Activated CD8-positive, alpha-beta memory T cell treated with anti-CD3 and anti-CD28 coated beads for 48 hours (primary cell): ENCODE measurements at places on chromosomes 7 and 10.

DNA sequence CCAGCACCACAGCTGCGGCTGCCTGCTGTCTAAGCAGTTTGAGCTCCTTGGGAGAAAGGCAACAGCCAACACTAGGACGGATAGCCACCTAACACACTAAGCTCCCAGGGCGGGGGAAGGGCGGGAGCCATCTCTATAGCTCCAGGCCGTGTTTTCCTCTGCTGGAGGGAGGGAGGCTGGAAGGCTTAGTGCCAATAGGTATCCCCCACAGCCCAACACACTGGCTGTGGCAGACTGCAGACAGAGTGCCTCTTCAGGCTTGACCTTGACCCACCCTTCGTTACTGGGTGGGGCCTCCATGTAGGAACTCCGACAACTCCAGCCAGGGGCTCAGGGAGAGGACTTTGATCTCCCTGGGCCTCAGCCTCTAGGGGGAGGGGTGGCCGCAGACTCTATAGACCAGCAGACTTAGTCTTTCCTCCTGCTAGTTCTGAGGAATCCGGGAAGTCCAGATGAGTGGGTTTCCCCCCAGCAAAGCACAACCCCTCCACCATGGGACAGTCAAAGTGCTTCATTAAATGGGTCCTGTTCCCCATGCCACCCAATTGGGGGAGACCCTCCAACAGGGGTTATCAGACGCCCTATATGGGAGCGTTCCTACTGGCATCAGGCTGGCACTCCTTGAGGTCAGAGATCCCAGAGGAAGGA is 314.4 kb upstream of the MKI67 start:
- DNase-seq = no peak

- DNase-seq = no peak
Measured at GRCh38 chr10:34548466-34548865, 266.6 kb downstream of the PARD3 start.

DNA sequence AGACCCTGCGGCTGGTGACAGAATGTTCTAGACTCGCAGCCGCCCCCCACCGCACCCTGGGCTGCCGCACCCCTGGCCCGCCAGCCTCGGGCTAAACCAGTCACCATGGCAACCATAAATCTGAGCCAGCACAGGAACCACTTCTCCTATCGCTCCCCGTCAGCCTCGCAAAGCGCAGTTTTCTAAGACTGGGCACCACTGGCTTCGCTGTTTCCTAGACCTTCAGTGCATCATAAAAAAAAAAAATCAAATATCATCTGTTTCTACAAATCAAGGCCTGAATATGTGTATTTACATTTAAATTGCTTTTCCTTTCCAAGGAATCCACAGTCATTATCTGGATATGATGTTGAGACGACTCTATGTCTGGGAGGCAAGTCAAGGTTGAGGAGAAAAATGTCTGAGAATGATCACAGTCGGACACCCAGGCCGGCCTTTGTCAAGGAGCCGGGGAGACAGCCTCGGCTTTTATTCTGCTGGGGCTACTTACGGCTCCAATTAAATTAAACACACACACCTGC is 99.9 kb downstream of the PTPRN2 start:
- no peak for DNase-seq

DNA sequence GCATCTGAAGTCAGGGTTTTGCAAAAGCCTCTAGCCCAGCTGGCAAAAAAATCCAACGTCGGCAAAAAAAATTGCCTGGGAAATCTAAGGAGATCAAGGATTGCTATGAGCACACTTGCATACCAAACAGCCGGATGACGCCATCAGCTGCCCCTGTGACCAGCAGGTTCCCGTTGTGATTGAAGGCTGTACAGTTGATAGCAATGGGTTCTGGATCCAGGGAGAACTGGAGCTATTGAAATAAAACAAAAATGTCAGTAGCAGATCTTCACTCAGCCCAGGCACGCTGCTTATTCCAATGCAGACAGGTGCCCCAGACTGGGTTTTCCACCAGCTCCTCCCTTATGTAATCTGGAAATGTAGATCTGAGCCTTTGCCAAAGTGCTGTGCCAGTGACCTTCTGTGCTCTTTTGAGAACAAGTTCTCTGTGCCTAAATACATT is 18.7 kb upstream of the CYREN start:
- no peak for DNase-seq

DNA sequence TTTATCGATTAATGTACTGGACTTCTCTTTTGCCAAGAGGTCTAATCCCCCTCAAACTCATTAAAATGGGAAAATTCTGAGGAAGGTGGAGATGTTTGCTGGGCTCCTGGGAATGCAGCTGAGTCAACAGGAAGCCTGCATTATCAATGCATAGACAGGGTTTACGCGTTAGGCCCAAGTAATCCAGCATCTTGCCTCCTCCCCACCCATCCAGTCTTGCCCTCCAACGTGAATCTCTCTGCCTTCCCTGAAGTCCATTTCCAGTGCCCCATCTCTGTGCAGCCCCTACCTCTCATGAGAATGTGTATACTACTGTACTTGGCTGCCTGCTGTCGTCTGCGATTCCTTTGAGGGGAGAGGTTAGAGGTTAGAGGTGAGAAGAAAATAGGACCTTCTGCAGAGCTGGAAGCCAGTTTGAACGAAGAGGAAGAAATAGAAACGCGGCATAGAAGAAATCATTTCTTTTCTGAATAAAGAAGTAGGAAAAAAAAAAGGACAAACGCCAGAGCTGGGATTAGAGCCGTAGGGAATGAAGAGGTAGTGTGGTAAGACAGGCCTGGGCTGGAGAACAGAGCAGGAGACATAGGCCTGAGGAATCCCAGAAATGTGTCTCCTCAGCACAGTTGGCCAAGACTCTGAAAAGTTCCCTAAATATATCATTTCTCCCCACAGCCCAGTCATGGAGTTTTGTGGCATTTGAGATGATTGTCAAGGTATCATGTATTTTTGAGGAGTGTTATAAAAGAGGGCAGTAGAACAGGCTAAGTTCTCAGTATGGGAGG is 75.6 kb downstream of the MYOF start:
- no peak for DNase-seq

DNA sequence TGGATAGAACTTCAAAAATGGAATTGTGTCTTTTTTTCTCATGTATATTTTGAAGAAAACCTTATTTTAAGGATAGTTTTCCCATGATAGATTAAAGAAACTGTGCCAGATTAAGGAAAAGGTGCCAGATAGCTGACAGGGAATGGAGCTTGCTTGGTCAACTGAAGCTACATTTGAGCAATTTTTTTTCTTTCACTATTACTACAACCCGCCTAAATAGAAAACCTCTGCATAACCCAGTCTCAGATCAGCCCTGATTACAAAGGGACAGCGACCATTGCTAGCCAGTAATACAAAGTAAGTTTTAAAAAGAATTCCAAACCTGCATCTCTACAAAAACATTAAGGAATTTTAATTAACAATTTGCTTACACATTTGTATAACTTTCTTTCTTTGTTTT is 1123.4 kb upstream of the LRRTM3 start:
- no peak for DNase-seq

GRCh38 chr7:65966146-65966545 is 15.9 kb downstream of the GUSB start:
- DNase-seq = no peak

DNA sequence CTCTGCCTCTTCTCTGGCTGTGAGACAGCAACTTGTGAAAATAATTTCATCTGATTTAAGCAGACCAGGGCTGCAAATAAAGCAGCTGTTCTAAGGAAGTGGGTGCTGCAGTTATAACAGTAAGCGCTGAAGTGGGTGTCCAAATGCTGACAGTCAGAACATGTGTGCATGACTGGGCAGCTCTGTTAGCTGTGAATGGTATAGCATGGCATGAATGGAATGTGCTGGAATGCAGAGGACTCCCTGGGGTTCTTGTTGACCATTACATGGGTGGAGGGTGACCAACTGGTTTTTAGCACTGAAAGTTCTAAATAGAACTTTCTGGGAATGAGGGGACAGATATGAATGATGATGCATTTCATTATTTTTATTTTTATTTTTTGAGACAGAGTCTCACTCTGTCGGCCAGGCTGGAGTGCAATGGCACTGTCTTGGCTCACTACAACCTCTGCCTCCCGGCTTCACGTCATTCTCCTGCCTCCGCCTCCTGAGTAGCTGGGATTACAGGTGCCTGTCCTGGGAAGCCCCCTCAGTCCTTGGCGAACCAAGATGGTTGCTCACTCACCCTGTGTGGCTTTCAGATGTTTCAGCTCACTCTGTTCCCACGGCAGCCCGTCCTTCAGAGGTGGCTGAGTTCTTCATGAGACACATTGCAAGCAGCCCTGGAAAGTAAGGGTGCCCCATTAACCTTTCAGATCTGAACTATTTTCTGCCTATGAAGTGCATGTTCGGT is 319.8 kb upstream of the PHYHIPL start:
- no peak for DNase-seq

DNA sequence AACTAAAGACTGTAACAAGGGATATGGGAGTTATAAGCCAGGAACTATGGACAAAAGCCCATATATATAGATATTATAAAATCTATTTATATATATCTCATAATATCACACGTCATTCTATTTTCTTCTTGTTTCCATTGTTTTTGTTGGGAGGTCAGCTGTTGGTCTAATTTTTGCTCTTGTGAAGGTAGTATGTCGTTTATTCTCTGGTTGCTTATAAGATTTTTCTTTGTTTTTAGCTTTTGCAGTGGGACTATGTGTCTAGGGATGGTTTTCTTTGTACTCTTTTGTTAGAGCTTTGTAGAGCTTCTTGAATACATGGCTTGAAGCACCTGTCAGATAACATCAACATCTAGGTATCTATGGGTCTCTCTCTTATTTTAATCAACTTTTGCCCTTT is 14.0 kb downstream of the ARL4A start:
- no peak for DNase-seq

GRCh38 chr10:5563991-5564536 is 39.3 kb downstream of the CALML3 start:
- DNase-seq = no peak
